ENCODE measurements at places on chromosomes 4 and X.

GRCh38 chr4:14897217-14897616 lies 105.1 kb upstream of the CPEB2 start:
- H3K4me1 ChIP-seq, result no peaks in the 10 kb centered on the region
- H3K4me3 ChIP-seq, result no peak overlapping the region
- H3K36me3 ChIP-seq, result no peaks in the 10 kb centered on the region
- DNase-seq, result no peak
- no peak overlapping the region for H3K27ac ChIP-seq
- H3K27me3 ChIP-seq, result peaks cover 7% of the 10 kb centered on the region

- H3K4me3 ChIP-seq, result no peak overlapping the region
- H3K4me1 ChIP-seq, result peaks cover 4% of the 10 kb centered on the region
- H3K27me3 ChIP-seq, result no peaks in the 10 kb centered on the region
- H3K36me3 ChIP-seq, result peaks cover 28% of the 10 kb centered on the region
These were observed 50.1 kb downstream of the ADD1 start for GRCh38 chr4:2893772-2894171.

DNA sequence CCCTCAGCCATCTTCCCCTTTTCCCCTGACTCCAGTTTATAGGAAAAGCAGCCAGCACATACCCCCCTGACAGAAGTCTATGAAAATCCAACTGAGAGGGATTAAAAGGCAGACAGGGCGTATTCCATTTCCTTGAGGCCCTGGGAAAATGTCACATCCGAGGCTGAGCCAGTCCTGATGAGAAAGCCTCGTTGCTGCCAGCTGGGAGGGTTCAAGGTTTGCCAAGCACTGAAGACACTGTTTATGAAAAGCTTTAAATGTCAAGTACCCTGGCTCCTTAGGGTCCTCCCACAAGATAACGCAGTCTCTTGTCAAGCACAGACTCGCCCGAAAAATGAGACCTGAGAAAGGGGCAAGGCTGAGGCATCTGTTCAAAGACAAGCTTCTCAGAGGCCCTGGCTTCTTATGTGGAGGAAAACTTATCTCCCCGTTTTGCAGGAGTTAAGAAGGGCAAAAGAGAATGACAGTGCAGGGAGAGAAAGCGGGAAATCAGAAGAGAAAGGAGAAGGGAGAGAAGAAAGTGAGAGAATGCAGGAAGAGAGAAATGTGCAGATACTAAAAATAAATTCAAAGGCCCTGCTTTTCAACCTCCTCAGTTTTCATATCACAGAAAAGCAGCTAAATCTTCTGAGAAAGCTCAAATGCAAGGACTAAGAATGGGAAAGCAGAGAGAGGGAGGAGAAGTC lies 44.7 kb downstream of the SCD5 start:
- no peaks in the 10 kb centered on the region for H3K4me1 ChIP-seq
- H3K36me3 ChIP-seq, result no peaks in the 10 kb centered on the region
- H3K27ac ChIP-seq, result no peak overlapping the region
- DNase-seq, result no peak
- H3K27me3 ChIP-seq, result peaks cover 4% of the 10 kb centered on the region
- no peak overlapping the region for H3K4me3 ChIP-seq

GRCh38 chr4:118729287-118730286 lies 44.4 kb downstream of the METTL14 start:
- peaks cover 16% of the 10 kb centered on the region for H3K4me1 ChIP-seq
- peaks cover 42% of the 10 kb centered on the region for H3K36me3 ChIP-seq
- H3K27me3 ChIP-seq, result no peaks in the 10 kb centered on the region
- DNase-seq, result no peak
- no peak overlapping the region for H3K4me3 ChIP-seq

- H3K4me1 ChIP-seq, result peaks cover 11% of the 10 kb centered on the region
- peak; percentile 1 for DNase-seq
- peaks cover 8% of the 10 kb centered on the region for H3K36me3 ChIP-seq
- H3K27ac ChIP-seq, result no peak overlapping the region
- H3K27me3 ChIP-seq, result no peaks in the 10 kb centered on the region
- H3K4me3 ChIP-seq, result no peak overlapping the region
These were observed 49.6 kb downstream of the KLF8 start for GRCh38 chrX:56281789-56282188.

DNA sequence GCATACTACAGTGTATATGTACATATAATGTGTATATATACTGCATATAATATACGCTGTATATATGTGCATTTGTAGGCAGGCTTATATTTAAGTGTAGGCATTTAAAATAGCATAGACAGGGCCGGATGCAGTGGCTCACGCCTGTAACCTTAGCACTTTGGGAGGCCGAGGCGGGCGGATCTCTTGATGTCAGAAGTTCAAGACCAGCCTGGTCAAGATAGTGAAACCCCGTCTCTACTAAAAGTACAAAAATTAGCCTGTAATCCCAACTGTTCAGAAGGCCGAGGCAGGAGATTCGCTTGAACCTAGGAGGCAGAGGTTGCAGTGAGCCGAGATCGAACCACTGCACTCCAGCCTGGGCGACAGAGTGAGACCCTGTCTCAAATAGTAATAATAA lies 78.4 kb downstream of the JAKMIP1 start:
- no peaks in the 10 kb centered on the region for H3K27me3 ChIP-seq
- DNase-seq, result no peak
- peaks cover 18% of the 10 kb centered on the region for H3K4me1 ChIP-seq
- H3K4me3 ChIP-seq, result no peak overlapping the region

DNA sequence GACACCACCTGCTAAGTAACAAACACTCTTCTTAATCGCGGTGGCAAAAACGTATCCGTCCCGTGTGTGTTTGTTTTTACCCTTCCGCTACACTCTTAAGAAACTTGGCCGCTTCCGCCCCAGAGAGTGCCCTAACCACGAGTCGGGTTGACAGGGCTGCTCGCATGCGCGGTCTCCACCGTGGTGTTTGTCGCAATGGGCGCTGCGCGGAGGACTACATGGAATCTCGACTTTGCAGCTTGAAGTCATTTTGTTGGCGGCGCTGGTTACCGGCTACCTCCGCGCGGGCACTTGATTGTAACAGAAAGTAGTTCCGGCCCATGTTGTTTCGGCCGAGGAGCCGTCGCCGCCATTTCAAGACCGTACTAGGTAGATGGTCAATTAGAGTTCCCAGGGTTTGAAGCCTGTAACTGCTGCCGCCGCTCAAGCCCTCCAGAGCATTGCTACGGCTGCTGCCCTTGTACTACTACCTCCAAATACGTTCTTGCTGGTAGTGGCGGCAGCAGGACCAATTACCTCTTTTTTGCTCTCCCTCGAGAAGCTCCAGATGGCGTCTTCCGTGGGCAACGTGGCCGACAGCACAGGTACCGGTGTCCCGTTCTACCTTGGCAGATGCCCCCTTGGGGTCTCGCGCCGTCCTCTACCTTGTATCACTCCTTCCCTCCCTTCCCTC lies at the start of gene OGT:
TSS of gene OGT (plus strand) at position 352 of the 673 bp plus-strand sequence. CDS start at position 548, 196 bp downstream.
- H3K36me3 ChIP-seq, result peaks cover 29% of the 10 kb centered on the region
- H3K4me1 ChIP-seq, result peaks cover 26% of the 10 kb centered on the region
- H3K27me3 ChIP-seq, result no peaks in the 10 kb centered on the region
- DNase-seq, result peak; percentile 88

GRCh38 chr4:182684796-182685195 lies 232.4 kb downstream of the DCTD start:
- no peak overlapping the region for H3K4me3 ChIP-seq
- H3K27ac ChIP-seq, result no peak overlapping the region
- H3K27me3 ChIP-seq, result peaks cover 2% of the 10 kb centered on the region

- H3K4me1 ChIP-seq, result no peaks in the 10 kb centered on the region
- no peaks in the 10 kb centered on the region for H3K27me3 ChIP-seq
- no peak for DNase-seq
- no peaks in the 10 kb centered on the region for H3K36me3 ChIP-seq
These were observed 113.4 kb upstream of the ATXN3L start for GRCh38 chrX:13433298-13433605.

DNA sequence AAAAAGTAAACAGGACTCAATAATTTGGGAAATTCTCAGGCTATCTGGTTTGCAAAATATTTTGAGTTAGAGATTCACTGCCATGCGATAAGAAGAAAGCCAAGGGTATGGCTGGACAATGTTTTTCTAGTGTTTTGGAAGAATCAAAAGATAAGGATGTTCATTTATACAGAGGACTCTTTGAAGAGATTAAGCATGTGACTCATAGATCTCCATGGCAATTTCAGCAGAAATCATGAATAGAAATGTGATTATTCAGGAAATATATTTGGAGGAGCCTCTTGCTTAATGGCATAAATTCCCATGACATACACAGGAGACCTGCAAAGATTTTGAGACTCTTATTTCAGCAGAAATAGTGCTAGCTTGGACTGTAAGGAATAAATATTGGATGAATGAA lies 16.7 kb upstream of the FRAS1 start:
- H3K27me3 ChIP-seq, result peaks cover 7% of the 10 kb centered on the region
- no peaks in the 10 kb centered on the region for H3K36me3 ChIP-seq
- no peak for DNase-seq
- no peaks in the 10 kb centered on the region for H3K4me1 ChIP-seq

- H3K4me3 ChIP-seq, result no peak overlapping the region
- peaks cover 21% of the 10 kb centered on the region for H3K4me1 ChIP-seq
- no peak overlapping the region for H3K27ac ChIP-seq
- DNase-seq, result no peak
- no peaks in the 10 kb centered on the region for H3K27me3 ChIP-seq
These were observed 122.5 kb downstream of the PTTG2 start for GRCh38 chr4:38082424-38083385.

GRCh38 chrX:103431316-103431715 lies 55.0 kb downstream of the BEX3 start:
- H3K4me1 ChIP-seq, result no peaks in the 10 kb centered on the region
- H3K36me3 ChIP-seq, result no peaks in the 10 kb centered on the region
- H3K27ac ChIP-seq, result no peak overlapping the region
- no peaks in the 10 kb centered on the region for H3K27me3 ChIP-seq
- no peak for DNase-seq
- no peak overlapping the region for H3K4me3 ChIP-seq

- no peaks in the 10 kb centered on the region for H3K36me3 ChIP-seq
- peaks cover 3% of the 10 kb centered on the region for H3K27me3 ChIP-seq
- DNase-seq, result no peak
- peaks cover 20% of the 10 kb centered on the region for H3K4me1 ChIP-seq
- H3K4me3 ChIP-seq, result no peak overlapping the region
These were observed 43.9 kb downstream of the PTTG2 start for GRCh38 chr4:38004062-38004461.

DNA sequence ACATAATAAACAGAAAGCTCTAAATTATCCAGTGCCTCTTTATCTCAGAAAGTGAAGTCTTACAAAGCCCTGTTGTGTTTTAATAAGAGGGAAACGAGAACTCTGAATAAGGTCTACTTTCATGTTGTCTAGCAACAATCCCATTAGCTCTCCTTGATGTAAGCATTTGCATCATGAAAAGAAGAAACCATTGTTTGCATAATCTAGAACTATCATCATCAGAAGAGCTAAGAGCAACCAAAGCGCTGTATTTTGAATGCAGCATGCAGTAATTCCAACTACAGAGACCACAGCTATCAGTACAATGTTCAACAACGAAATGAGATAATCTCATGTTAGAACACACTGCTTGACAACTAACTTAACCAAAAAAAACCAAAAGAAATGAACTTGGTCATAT lies 257.1 kb downstream of the CAMK2D start:
- H3K36me3 ChIP-seq, result peaks cover 32% of the 10 kb centered on the region
- no peaks in the 10 kb centered on the region for H3K27me3 ChIP-seq
- peaks cover 14% of the 10 kb centered on the region for H3K4me1 ChIP-seq
- no peak overlapping the region for H3K27ac ChIP-seq

DNA sequence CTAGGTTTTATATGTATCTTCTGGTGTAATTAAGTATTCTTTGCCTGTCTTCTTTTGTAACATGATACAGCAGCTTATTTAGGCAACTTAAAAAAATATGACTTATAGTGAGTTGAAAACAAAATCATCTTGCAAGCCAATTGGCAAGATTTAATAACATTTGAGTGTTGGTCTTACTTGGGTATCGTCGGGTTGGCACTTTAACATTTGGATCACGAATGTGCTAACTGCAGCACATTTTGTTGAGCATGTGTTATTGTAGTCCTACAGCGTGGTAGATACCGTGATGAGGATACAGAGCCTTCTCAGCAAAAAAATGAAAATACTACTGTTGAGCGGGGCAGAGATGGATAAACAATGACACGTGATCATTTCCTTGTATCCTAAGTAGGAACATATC lies 295.3 kb downstream of the ARHGAP10 start:
- H3K27ac ChIP-seq, result no peak overlapping the region
- H3K4me1 ChIP-seq, result no peaks in the 10 kb centered on the region
- DNase-seq, result no peak
- no peaks in the 10 kb centered on the region for H3K36me3 ChIP-seq

- no peaks in the 10 kb centered on the region for H3K36me3 ChIP-seq
- H3K27ac ChIP-seq, result no peak overlapping the region
- H3K27me3 ChIP-seq, result peaks cover 15% of the 10 kb centered on the region
- H3K4me1 ChIP-seq, result no peaks in the 10 kb centered on the region
- H3K4me3 ChIP-seq, result no peak overlapping the region
These were observed 1.6 kb downstream of the EGF start for GRCh38 chr4:109914322-109914721.

GRCh38 chr4:155237567-155237966 lies 29.1 kb downstream of the NPY2R start:
- H3K27me3 ChIP-seq, result no peaks in the 10 kb centered on the region
- no peaks in the 10 kb centered on the region for H3K4me1 ChIP-seq
- no peak for DNase-seq
- H3K4me3 ChIP-seq, result no peak overlapping the region

- H3K27ac ChIP-seq, result no peak overlapping the region
- no peaks in the 10 kb centered on the region for H3K27me3 ChIP-seq
- no peaks in the 10 kb centered on the region for H3K4me1 ChIP-seq
These were observed 125.6 kb downstream of the CDS1 start for GRCh38 chr4:84708406-84709135.

GRCh38 chrX:71910986-71911730 lies 513 bp downstream of the NHSL2 start:
- no peak overlapping the region for H3K4me3 ChIP-seq
- H3K27ac ChIP-seq, result no peak overlapping the region
- no peak for DNase-seq
- H3K4me1 ChIP-seq, result no peaks in the 10 kb centered on the region

DNA sequence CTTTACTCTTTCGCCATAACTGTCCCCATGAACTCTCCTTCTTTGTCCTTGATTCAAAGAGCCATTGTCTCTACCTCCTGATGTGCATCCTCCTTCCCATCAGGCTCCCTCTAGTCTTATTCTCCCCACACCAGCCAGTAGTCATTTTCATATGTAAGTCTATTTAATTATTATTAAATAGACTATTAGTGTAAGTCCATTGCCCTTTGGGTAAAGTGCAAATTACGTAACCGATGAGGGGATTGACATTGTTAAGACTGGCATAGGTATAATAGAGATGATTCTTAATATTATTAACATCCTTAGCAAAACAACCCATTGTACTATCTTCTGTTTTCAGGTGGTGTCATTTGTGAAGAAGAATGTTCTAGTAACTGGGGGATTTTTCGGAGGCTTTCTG lies 16.7 kb downstream of the CMC4 start:
- H3K27ac ChIP-seq, result no peak overlapping the region
- H3K36me3 ChIP-seq, result peaks cover 17% of the 10 kb centered on the region
- no peak for DNase-seq
- H3K4me1 ChIP-seq, result peaks cover 41% of the 10 kb centered on the region
- H3K27me3 ChIP-seq, result no peaks in the 10 kb centered on the region

All from activated T-helper 1 cell treated with anti-CD3 and anti-CD28 coated beads, Interleukin-12 subunit alpha, Interleukin-12 subunit beta, Interleukin-2, Interleukin-4 antibody, amounts not matched to agents 30 ng/mL and 10 ng/mL and 1 ng/mL, durations not matched to agents 14 hours and 24 hours and 36 hours (primary cell).